ENCODE measurements at places on chromosomes 16 and 17.
A peak's percentile ranks its signal among the peaks of the same experiment; 100 is the strongest.

GRCh38 chr17:760371-760770 is 8.3 kb upstream of the GEMIN4 start:
- no peak for DNase-seq

DNA sequence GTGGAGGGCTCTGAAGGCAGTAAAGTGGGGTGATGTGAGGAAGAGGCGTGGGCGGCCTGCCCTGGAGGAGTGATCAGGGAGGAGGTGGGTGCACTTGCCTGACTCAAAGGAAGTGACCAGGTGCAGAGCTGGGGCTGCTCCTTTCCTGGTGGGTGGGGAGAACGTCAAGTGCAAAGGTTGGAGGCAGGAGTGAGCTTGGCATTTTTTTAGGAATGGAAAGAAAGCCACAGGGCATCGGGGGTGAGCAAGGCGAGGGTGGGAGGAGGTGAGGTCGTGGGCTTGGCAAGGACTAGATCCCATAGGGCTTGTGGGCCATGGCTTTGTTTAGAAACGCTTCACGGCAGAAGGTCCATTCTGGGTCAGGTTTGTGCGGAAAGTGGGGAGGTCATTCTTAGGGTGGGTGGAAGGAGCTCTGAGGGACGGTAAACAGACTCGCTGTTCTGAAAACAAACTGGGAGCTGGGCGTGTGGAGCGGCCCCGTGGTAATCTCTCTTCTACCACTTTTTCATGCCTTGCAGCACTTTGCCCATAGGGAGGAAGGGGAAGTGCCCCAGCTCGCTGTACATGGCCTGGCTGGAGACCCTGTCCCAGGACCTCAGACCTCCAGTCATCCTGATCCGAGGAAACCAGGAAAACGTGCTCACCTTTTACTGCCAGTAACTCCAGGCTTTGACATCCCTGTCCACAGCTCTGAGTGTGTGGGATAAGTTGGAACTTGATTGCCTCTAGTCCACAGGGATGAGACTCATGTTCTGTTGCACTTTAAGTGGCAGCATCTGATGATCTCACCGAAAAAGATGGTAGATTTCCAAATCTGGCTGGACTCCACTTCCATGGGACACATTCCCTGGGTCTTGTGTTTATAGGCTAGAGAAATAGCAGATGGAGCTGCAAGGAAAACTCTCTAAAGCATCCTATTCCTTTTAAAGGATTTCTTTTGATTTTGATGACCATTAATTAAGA is 18.9 kb upstream of the HERPUD1 start:
- DNase-seq: no peak

DNA sequence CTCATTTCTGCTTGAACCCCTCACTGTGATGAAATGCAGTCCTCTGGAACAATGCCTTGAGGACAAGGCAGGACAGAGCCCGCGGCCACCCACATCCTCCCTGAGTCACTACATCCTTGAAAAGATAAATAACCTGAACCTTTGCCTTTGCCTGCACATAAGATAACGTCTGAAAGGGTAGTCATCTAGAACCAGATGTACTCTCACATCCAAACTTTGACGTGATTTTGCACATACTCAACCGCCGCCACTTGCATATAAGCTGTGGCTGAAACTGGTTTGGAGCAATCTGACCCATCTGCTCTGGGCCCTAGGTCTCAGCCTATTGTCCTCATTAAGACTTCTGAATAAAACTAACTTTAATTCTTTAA is 252.1 kb downstream of the PHKB start:
- no peak for DNase-seq

DNA sequence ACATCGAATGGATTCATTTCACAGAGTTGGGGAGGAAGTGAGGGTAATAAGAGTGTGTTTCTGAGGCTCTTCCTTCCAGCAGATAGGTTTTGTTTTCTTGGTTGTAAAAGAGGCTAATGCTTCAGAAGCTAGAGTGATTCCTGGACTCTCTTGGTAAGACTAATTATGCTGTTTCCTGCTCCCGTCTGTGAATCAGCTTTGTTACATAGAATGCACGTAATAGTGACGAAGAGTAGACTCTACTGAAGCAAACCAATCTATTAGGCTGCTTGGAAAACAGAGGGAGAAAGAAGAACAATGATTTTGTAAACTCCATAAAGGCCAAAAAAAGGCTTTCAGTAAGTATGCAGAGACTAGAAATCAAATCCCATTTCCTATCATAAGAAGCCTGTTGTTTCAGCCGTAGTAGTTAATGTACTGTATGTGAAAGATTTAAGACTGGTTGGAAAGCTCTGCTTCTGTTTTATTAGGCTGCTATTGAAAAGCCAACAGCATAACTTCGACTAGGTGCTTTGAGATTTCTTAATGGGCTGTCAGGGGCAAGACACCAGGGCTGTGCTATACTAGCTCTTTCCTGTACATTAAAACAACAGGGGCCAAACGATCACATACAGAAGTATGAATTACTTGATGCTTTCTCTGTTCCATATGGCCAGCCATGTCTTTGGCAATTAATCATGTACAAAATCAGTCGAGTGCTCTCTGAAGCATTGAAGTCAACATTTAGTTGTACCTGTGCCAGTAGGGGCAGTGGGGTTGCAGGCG is 219.0 kb downstream of the FTO start:
- no peak for DNase-seq

GRCh38 chr17:39774047-39774446 is 36.3 kb downstream of the GRB7 start:
- no peak for DNase-seq

- DNase-seq: peak; percentile 49
Measured at GRCh38 chr17:19867079-19867328, 732 bp downstream of the ULK2 start.

GRCh38 chr16:67780847-67781564 is 25.4 kb downstream of the RANBP10 start:
- no peak for DNase-seq

- peak; percentile 69 for DNase-seq
Measured at GRCh38 chr16:66894948-66895688, 14.8 kb downstream of the PDP2 start.

GRCh38 chr16:75760018-75760519 is 33.8 kb upstream of the CPHXL start:
- DNase-seq: no peak

DNA sequence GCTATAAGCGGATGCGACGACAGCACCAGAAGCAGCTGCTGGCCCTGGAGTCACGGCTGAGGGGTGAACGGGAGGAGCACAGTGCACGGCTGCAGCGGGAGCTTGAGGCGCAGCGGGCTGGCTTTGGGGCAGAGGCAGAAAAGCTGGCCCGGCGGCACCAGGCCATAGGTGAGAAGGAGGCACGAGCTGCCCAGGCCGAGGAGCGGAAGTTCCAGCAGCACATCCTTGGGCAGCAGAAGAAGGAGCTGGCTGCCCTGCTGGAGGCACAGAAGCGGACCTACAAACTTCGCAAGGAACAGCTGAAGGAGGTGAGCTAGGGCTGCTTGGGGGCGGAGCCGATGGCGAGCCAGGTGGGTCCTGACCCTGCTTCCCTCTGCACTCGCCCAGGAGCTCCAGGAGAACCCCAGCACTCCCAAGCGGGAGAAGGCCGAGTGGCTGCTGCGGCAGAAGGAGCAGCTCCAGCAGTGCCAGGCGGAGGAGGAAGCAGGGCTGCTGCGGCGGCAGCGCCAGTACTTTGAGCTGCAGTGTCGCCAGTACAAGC is 10.1 kb downstream of the HIRIP3 start:
- DNase-seq: no peak

- DNase-seq: no peak
Measured at GRCh38 chr16:49901711-49902110, 45.8 kb upstream of the ZNF423 start.

DNA sequence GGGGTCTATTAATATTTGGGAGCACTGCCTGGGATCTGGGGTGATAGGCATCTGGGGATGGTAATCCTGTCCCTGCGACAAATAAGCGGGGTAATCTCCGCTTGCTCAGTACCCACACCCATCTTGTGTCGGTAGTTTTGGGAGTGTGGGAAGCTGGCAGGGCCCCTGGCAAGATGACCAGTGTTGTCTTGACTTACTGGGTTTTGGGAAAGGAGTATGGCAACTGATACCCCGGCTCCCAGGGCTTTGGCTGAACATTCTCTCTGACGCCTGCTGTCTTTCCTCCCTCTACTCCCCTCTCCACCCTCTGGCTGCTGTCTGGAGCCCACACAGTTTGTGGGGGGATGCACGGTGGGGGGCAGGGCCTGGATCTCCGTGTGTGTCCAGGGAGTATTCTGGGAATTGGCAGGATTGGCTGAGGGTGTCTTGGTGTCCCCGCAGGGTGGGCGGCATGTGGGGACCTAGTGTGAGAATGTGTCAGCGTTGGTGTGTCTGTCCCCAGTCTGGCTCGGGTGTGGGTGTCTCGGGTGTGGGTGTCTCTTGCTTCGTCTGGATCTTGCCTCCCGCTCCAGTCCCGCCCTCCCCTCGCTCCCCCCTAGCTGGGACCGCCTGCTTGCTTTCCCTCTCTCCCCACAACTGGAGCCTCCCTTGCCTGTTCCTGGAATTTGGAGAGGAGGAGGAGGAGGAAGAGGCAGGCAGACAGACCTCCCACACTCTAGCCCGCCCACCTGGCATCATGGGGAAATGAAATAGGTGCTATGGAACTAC is 12.0 kb downstream of the RARA start:
- DNase-seq: peak; percentile 78

- DNase-seq: no peak
Measured at GRCh38 chr17:68294196-68294555, 2.9 kb downstream of the ARSG start.

DNA sequence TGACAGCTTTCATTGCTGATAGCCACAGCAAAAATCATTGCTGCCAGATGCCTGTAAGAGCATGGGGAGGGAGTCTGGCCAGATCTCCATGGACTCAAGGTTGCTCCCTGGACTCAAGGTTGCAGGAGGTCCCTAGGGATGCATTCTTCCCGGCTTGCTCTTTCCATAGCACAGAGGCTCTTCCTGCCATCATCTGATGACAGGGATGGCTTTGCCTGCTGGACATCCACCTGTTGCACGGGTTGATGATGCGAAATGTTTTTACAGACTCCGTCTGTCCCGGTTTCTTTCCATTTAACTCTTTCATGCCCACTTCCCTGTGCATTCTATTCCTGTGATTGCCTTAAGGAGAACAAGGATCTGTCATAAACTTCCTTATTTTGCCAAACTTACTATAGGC is 115.6 kb upstream of the HSBP1 start:
- no peak for DNase-seq

DNA sequence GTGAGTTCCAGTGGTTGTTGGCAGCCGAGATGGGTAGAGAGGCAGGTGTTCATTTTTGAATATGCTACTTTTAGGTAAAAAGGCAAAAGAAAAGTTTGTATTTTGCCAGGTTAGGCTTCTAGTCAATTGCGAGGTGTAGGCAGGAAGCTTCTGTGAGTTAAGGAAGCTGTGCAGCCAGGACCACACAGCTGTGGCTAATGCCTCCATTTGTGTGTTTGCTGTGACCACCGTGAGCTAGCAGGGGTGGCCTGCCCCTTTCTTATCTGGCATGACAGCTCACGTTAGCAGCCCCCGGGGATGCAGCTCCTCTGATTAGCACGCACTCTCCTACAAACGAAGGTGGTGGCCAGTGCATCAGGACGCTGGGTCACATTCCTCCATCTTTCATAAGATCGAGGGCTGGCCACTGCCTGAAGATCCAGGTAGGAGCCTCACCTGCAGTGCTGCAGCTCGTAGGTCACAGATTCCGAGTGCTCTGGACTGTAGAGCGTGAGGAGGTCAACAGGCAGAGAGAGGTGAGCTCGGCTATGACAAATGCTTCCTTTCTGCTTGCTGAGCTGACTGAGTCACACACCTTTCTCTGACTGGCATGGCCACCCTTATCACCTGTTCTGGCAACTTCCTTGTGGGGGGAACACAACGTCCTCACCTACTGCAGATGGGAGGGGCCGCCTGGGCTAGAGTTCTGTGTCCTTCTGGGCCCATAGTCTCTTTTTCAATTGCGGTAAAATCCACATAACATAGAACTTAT is 244.4 kb downstream of the HS3ST3B1 start:
- no peak for DNase-seq

DNA sequence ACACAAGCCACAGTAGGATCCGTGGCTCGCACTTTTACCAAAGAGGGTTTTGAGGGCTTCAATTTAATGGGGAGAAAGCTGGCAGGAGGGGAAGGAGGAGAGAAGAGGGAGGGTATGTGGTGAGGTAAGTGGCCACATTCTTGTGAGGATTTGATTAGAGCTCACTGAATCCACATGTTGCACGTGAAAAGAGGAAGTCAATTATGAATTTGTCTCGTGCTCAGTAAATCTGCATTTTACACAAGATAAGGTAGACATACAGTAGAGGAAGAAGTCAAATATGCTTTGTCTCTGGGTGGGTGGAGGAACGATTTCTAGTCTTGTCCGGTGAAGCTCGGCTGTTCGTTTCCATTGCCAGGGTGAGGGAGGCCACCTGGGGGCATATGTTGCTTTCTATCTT is 862 bp downstream of the ZNF232 start:
- DNase-seq: no peak

DNA sequence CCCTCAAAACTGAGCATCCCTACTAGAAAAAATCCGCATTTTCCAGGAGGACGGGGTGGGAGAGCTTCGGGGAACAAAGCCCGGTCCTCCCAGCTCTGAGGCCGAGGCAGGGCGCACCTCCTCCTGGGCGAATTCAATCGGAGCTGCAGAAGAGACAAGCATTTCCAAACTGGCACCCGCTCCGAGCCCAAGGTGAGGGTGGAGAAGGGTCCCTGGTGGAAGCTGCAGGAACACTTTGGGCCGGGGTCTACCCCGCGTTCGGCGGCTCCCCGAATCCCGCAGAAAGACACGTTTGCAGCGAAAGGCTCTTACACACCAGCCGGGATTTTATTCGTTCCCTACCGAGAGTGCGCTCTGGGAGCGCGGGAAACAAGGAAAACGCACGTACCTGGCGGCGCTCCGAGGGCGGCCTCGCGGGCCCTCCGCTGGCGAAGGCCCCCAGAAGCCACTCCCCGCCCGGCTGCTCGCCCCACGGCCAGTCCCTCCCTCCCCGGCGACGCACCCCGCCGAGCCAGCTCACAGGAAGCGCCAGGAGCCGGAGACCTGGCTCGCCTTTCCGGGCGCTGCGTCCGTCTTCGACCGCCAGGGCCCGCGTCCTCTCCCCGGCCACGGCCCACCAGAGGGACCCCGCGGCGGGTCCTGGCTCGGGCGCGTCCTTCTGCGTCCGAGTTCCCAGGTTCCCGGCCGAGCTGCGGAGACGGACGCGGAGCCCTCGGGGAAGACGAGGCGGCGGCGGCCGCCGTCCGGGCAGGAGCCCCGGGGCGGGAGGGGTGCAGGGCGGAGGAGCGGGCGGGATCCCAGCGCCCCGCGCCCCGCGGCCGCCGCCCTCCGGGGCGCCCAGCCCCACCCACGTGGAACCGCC is 49.8 kb upstream of the BAHCC1 start:
- DNase-seq: peak; percentile 43

GRCh38 chr17:57948555-57949420 is 6.4 kb downstream of the CUEDC1 start:
- DNase-seq: no peak

GRCh38 chr17:8904686-8905085 is 37.2 kb upstream of the PIK3R6 start:
- DNase-seq: no peak

- DNase-seq: no peak
Measured at GRCh38 chr17:40457964-40458791, 14.9 kb downstream of the IGFBP4 start.
